GM12864 (cell line): ENCODE measurements at places on chromosomes 4 and X.

- DNase-seq, result no peak
These were observed 29.0 kb upstream of the MAOA start for GRCh38 chrX:43627147-43627546.

DNA sequence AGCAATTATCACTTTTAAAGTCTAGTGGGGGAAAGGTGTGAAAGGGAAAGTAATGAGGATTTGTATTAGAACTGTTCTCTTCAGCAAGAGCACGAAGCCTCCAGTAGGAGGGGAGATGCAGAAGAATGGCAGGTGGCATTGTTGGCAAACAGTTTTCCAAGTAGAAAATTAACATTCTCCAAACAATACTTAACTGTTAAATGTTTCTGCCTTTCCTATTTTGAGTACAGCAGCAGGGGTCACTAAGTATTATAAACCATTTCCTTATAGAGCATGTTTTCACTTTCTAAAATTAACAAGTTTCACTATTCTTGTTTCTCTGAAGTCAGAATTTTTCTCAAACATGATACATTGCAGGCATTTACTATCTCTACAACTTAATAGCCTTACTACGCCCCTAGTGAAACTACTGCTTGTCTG is 58.7 kb downstream of the LEF1 start:
- no peak for DNase-seq

- DNase-seq, result no peak
These were observed 28.1 kb downstream of the KLHL8 start for GRCh38 chr4:87192145-87192919.

DNA sequence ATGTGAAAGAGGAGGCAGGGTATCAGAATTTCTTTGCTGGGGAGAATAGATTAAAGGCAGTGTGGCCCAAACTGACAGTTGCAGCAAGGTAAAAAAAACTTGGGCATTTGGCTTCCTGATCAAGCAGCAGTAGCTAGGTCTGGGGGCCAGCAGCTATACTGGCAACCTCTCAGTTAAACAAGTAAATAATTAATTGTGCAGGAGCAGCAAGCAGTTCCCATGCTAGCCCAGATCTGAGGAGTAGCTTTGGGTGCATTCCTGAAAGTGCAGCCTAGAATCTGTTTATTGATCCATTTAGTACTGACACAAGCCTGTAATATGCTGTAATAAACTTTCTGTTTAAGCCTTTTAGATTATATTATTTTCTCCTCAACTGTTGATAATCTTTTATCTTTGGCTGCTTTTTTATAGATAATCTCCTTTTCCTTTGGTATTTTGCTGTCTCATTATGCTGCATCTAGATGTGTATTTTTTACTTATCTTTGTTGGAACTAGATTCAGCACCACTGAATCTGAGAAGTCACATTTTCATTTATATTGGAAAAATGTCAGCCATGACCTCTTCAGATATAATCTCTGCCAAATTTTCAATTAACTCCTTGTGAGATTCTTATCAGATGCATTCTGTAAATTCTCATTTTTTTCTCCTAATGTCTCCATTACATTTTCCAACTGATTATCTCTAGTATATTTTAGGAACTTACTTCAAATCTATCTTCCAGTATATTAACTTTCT is 276.3 kb downstream of the STPG2 start:
- DNase-seq, result no peak

GRCh38 chr4:41430792-41431191 is 107.2 kb upstream of the LIMCH1 start:
- no peak for DNase-seq

GRCh38 chr4:112767386-112767785 is 130.4 kb downstream of the LARP7 start:
- no peak for DNase-seq

GRCh38 chrX:114774691-114775090 is 190.8 kb downstream of the HTR2C start:
- DNase-seq, result no peak

DNA sequence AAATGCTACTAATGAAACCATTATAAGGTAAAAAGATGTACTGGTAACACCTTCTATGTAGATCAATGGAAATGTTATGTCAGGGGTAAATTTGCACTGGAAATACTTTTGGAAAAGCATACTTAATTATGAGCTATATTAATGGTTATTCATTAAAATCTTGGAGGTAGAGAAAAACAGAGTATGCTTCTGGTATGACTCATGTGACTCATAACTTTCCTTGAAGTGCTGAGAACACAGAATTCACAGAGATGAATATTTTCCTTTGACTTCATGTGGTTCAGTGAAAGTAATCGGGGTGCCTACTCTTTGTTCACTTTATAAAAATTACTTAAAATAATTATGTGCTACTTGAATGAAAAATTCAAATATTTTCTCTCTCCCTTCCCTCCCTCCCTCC is 254.2 kb downstream of the KCTD8 start:
- DNase-seq, result no peak

- DNase-seq, result no peak
These were observed 87.9 kb upstream of the NR3C2 start for GRCh38 chr4:148530114-148530513.

DNA sequence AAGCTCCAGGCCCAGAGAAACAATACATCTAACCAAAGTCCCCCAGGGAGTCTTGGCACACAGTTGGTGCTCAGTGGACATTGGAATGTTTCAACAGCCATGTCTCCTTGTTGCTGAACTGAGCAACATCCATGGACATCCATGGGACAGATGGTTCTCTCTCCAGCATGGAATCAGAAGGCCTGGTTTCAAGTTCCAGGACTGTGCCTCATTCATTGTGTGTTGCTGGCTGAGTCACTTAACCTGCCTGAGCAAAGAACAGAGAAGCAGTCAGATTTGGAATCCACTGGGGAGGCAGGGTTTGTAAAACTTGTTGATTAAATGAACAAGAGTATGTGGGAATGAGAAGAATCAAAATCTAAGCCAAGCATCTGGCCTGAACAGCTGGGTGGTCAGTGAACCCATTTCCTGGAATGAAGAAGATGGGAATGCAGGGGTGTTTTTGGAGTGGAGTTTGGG is 147.9 kb downstream of the CHIC2 start:
- no peak for DNase-seq

- no peak for DNase-seq
These were observed 384.6 kb downstream of the DTHD1 start for GRCh38 chr4:36665985-36666527.

GRCh38 chr4:179762840-179763239 is 2320.6 kb upstream of the AGA start:
- no peak for DNase-seq

GRCh38 chrX:87397103-87397886 is 120.3 kb upstream of the KLHL4 start:
- DNase-seq, result no peak
